ENCODE measurements at places on chromosomes 6 and 20.

DNA sequence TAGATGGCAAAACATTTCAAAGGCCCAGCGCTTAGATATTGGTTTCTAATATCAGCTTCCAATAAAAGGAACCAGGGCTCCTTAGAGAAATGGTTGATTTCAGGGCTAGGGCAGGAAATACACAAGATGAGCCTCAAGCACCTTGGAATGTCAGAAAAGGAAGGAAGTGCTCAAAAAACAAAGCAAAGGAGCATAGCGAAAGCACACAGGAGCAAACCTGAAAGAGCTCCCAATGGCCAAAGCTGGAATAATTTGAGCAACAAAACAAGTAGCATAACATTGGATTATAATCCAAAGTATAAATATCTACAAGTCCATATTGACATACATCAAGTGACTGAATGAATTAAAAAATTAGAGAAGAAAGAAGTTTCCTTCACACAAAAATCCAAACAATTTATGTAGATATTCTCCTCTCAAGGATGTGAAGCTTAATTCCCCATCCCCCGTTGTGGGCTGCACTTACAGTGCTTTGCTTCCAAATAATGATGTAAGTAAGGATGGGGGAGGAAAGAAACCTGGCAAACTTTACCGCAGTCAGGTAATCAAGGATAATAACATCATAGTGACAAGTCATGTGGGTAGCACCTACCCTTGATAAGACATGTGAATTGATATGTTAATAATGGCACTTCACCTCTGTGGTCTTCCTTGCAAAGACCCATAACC, 132.9 kb upstream of the DST start:
- DNase-seq = no peak

GRCh38 chr6:37551867-37552266, 52.2 kb upstream of the CCDC167 start:
- no peak for DNase-seq

GRCh38 chr6:75349262-75349984, 64.8 kb upstream of the TMEM30A start:
- DNase-seq = no peak

GRCh38 chr6:16694781-16695578, 66.3 kb downstream of the ATXN1 start:
- no peak for DNase-seq

DNA sequence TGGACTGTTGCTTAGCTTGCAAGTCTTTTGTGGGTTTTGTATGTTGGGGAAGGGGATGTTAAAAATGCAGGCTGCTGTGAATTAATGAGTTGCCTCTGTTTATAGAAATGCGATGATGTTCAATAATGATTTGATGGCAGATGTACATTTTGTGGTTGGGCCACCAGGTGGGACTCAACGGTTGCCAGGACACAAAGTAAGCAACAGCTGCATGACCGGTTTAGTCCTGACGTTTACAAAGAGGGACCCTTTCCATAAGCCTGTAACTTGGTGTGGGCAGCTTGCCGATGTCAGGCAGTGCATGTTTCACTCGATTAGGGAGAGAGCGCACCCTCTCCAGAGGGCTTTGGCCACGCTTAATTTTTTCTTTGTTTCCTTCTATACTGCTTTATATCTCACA, 1.3 kb downstream of the BTBD3 start:
- no peak for DNase-seq

DNA sequence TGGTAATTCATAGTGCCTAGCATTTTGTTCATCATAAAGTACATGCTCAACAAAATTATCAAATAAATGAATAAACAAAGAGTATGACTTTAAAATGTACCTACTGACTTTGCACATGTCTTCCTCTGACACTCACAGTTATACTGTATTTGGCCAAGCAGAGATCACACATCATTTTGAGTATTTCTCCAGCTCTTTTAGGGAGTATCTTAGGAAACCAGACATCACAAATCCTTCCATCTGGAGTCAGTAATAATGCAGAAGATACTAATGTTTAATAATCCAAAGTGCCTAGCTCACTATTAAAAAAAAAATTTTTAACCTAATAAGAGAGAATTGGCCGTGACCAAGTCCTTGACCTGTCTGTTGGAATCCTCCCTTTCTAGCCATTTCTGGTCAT, 154.6 kb downstream of the ZNF217 start:
- DNase-seq = no peak

DNA sequence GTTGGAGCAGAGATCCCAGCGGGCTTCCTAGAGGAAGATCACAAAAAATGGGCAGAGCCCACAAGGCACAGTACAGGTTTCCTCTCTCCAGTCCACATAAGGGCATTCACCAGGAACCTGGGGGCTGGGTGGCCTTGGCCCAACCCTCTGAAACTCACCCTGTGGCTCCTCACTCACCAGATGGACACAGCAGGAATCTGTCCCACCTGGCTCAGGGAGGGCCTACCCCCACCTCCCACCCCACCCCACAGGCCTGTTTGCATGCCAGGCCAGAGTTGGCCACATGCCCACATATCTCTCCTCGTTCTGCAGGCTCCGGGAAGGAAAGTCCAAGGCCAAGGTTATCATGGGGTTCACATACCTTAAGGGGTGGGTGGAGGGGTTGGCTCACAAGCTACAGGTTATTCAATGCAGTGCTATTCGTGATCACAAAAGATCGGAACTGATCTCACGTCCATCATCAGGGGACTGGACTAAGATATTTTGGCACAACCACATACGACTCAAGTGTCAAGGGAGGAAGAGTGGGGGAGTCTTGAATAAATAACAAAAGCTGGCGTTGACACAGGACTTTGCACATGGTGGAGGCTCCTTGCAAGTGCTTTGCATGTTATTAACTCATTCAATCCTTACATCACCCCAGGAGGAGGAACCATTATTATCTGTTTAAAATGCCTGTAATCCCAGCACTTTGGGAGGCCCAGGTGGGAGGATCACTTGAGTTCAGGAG, 13.0 kb downstream of the RIPOR3 start:
- DNase-seq = no peak

GRCh38 chr6:81562169-81562568, 190.3 kb downstream of the TENT5A start:
- DNase-seq = no peak

GRCh38 chr6:3013486-3013885, 13.8 kb downstream of the NQO2 start:
- DNase-seq = no peak

GRCh38 chr6:167838207-167838748, 11.6 kb downstream of the AFDN start:
- DNase-seq = no peak

DNA sequence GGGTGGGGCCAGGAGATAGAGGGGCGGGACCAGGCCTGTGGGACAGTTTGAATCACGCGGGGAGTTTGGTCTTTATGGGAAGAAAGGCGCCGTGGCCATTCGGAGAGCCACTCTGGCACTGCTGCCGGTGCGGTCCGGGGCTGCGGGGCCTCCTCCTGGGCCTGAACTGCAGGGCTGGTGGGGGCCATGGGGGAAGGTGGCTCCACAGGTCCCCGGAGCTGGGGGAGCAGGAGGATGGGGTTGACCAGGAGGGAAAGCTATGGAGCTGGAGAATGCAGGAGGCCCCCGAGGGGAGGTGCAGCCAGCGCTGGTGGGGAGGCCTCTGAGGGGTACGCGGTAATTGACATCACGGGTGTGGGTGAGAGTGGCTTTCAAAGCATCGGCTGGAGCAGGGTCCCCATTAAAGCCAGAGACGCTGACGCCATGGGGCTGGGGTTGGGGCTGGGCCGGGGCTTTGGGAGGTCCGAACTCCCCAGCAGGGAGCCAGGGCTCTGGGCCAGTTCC, 1.8 kb upstream of the BHLHE23 start:
- no peak for DNase-seq

- no peak for DNase-seq
Observed at GRCh38 chr6:9492790-9493189, 922.1 kb downstream of the TFAP2A start.

DNA sequence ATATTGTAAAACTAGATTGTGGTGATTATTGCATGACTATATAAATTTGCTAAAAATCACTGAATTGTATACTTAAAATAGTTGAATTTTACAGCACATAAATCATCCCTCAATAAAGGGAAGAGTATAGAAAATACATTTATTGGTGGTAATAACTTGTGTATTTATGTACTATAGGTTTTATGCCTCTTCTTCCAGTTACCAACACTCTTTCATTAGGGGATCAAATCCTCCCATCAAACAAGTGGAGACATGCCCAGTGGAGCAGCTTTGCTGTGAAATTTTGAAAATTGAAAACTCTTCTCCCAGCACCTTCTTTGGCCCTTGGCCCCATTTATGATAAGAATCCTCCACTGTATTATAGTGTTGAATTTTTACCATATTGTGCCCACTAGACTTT, 10.1 kb upstream of the SSR1 start:
- DNase-seq = no peak

- DNase-seq = no peak
Observed at GRCh38 chr6:23790756-23791155, 335.3 kb upstream of the NRSN1 start.

DNA sequence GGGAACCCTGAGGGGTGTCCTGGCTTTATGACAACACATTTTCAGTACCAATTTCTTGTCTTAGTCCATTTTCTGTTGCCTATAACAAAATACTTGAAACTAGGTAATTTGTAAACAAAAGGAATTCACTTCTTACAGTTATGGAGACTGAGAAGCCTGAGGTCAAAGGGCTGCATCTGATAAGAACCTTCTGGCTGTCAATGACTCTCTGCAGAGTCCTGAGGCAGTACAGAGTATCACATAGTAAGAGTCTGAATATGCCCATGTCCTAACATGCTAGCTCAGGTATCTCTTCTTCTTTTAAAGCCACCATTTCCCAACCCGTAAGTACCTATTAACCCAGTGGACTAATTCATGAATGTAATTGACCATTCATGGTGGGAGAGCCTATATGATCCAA, 1458.6 kb upstream of the EYS start:
- DNase-seq = no peak

DNA sequence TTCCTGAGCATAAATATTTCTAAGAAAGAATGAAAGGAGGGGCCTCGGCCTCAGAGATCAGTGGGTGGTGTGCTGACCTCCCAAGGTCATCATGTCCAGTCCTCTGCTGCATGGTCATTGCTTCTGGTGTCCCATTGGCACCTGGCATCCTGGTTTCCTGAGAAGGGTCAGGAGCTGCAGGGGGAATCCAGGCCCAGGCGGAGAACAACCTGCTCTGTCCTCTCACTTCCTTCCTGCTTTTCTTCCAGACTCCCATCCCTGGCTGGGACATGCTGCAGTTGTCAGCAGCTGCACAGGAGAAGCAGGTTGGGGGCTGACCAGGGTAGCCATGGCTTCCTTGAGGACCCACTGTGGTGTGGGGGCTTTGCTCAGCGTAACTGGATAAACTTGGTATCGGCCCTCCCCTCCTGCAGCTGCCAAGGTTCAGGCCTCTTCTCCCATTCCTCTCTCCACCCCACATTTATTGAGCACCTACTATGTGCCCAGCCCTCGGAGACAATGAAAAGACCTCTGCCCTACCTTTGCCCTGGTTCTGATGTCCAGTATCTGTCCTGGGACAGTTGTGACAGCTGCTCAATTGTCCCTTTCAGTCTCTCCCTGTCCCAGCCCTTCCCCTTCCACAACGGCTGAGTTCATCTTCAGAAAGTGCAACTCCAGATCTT, 155.2 kb downstream of the CEBPB start:
- no peak for DNase-seq

DNA sequence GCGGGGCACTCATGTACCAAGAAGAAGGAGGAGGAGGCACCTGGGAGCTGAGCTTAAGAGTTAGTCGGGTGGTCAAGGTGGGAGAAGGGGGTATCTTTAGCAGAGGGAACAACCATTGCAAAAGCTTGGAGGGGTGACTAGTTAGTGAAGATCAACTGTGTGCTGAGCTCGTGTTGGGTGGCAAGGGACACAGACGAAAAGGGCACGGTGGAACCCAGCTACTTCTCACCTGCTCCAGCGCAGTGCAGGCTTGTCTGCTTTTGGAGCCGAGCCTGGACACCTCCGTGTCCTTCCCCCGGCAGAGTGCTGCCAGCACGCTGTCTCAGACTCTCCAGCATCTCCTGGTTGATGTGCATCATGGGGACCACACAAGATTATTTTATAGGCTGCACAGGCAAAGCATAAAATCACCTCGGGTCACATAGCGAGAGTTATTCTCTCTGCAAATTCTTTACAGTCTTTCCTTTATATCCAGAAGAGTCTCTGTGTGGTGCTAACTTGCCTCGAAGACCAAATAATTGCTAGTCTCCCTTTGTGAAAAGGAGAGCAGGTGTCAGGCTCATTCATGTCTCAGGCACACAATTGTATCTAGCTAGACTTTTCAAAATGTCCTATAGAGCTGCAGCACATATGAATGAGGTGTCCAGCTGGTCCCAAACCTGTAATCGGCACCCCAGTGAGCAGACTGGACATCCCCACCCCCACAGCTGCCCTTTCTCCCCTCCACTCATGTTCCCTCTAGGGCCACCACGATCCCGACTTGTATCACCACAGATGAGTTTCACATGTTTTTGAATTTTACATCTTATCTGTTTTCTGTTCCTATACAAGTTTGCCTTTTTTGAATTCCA, 123.4 kb downstream of the CEBPB start:
- DNase-seq = no peak

DNA sequence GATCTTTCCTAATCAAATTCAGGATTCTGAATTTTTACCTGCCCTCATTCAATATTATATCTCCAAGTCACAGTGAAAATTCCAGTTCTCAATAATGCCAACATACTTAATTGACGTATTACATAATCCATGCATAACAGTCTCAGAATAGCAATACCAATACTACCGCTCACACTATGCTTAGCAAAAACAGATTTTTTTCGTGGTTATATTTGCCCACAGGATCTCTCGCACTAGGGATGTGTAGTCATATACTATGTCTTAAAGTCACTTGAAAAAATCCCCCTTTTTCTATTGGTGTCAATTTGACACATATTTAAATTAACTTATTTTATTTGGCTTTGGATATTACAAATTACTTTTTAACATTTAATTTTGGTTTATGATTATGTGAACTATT, 323.1 kb upstream of the SLC35B3 start:
- DNase-seq = no peak

GRCh38 chr20:61657721-61658377, 405.8 kb downstream of the CDH4 start:
- no peak for DNase-seq

GRCh38 chr6:131061041-131061750, 1.8 kb downstream of the EPB41L2 start:
- no peak for DNase-seq

DNA sequence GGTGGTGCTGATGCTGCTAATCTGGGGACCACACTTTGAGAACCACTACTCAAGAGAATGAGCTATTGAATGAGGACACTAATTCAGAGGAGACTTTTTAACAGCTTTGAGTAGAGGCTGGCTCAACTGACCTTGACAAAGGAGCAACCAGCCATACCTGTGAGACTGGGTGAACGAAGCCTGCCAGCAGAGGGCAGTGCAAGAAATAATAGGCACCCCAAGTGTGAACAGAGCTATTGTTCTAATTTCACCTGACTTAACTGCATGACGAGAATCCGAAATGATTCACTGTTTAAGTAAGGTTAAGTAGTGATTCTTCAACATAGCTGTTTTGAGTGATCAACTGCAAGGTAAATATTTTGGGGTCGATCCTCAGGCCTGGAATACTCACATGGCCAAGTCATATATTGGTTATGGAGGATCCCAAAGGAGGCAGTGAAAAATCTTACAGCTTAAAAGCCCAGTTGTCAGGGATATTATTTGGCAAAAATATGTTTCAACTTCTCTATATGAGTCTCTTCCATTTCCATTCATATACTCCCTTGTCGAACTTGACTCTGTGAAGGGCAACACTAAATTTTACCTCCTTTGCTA, 550.5 kb upstream of the MARCKS start:
- no peak for DNase-seq
